ENCODE measurements at places on chromosomes 12 and 14.
A peak's percentile ranks its signal among the peaks of the same experiment; 100 is the strongest.

GRCh38 chr14:104229534-104230055 is 91.2 kb downstream of the KIF26A start:
- no peak for DNase-seq

GRCh38 chr14:85533861-85534291 is 3.9 kb downstream of the FLRT2 start:
- no peak for DNase-seq

- no peak for DNase-seq
These were observed 34.3 kb upstream of the TEX22 start for GRCh38 chr14:105363847-105364708.

- no peak for DNase-seq
These were observed 59.7 kb upstream of the KCNH3 start for GRCh38 chr12:49478949-49479664.

DNA sequence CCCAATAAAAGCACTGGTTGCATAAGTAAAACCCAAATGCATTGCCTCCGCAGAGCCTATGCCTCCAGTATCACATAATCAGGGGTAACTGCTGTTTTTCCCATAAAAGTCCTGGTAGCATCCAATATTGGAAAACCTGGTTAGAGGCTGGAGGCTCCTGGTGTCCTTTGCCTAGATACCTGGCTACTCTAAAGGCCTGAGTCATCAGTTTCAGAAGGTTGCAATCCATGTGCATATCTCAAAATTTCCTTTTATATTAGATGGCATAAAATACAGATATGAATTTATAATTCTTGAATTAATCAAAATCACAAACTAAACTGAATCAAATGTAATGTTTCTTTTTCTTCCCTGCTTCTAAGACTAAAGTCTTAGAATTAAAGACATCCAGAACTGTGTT is 164.2 kb upstream of the DCN start:
- DNase-seq = no peak

GRCh38 chr12:128170181-128170580 is 96.8 kb upstream of the TMEM132C start:
- DNase-seq = no peak

DNA sequence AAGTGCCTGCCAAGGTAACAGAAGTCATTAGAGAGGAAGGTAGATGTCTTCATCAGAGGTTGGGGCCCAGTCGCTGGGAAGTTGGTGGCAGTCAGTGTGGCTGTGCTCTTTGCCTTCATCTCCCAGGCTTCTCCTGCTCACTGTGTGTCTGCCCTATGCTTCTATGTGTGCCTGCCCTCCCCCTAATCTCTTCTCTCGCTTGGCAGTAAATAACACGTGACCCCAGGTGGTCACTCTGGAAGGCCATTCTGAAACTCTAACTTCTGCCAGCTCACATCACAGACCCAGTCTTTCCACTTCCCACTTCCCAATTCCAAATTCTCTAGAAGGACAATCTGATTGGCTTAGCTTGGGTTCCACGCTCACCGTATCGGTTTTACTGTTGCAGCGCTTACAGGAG is 9.3 kb downstream of the ZNF664 start:
- DNase-seq = no peak

GRCh38 chr14:76768671-76769500 is 7.6 kb downstream of the VASH1 start:
- DNase-seq = no peak

DNA sequence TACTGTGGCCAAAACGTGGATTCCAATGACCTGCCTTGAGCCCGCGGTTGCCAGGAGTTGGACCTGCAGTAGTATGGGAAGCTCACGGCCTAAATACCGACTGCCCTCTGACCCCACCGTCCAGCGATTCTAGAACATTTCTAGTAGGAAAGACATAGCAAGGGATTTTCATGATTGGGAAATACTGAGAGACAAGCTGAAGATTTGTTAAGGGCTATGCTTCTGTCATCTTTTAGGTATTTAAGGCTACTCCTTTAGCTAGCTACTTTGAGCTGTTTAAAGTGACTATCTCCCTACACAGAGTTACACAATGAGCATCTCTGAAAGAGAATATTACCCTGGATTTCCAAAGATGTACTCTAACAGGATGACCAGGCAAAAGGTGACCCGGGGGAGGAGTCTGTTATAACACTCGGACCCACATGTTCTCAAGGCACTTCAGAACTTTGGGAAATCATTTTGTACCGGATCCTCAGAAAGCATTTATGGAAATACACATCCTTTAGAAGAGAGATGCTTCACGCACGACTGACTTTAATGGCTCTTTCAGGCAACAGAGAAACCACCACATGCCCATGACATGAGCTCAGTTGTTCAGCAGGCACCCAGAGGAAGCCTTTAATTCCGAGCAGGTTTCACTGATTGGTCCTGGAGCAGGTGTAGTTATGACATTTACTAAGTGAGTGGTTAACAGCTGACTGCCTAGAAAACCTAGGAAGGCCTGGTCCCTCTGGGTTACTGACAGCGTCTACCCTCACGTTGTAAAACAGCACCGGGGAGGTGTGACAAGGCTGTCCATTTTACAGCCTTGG is 4.2 kb downstream of the BAG5 start:
- no peak for DNase-seq

- no peak for DNase-seq
These were observed 181.0 kb downstream of the IPO8 start for GRCh38 chr12:30514666-30515065.

- no peak for DNase-seq
These were observed 85.6 kb downstream of the GLT1D1 start for GRCh38 chr12:128938886-128939285.

DNA sequence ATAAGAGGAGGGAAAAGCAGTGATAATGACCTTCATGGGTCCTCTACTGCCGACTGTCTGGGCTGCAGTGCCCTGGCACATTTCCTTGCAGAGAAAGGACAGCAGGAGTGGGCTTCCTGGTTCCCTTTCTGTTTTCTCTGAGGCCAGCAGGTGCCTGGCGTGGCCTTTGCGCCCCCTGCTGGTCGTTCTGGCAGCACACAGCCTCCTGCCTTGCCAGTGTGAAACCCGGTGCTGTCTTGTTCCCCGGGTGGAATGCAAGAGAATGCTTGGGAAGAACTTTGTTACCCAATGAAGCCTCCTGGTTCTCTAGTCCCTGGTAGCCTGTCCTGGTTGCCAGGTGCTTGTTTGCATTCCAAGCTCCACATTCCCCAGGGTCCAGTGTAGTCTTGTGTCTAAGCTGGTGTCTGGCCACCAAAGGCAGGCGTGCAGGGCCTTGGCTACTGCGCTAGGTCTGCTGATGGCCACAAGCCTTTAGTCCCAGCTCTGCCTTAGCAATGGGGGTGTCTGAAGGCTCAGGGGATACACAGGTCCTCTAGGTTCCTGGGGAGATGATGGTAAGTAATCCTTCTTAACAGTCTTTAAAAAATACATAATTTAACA is 1392.4 kb upstream of the TMEM132C start:
- peak; percentile 0 for DNase-seq

DNA sequence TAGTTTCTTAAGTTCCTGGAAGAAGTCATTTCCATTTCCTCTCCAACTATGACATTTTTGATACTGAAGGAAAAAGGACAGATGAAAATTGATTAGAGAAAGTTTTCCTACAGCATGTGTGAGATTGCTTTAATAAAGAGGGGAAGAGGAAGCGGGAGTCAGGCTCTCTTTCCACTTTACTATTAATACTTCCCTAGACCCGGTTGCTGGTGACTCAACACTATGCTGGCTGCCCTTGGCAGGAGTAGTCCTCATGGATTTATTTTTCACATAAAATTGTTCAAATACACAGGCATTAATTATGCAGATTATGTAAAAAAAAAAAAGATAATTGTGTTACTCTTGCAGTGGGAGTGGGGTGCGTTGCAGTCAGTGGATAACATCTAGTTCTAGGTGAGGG is 293.4 kb downstream of the EGLN3 start:
- DNase-seq = no peak

DNA sequence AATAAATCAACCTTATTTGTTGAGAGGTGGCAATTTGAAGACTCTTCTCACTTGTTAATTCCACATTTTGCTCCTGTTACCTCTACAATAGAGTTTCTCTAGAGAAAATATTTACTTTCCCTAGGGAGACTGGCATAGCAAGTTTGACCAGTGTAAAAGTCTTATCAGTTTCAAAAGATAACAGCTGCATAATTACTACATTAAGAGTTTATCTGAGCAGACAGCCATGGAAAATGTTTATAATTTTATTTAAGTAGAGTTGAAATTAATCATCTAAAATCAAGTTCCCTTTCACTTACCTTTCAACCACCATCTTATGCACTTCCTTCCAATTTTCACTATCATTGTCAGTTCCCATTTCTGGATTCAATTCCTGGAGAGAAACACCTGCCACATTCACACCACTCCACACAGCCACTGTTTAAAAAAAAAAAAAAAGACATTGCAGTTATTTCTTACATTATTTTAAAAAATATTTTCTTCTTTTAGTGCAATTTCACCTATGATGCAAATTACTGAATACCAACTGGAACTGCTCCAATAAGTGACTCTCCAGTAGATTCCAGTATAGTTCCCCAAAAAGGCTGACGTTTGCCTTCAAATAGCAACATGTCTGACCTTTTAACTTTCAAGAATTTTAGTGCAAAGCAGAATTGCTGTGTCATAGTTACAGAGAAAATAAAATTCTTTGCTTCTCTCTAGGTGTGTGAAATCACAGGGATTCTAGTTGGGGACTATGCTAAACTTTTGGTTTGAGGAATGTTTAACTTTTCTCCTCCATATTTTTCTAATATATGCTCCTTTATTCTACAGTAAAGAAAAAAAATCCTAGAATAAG is 19.4 kb downstream of the LDHB start:
- no peak for DNase-seq

Data from DMS 273 treated with DMSO at 0.1 percent for 48 hours (cell line).